ENCODE measurements at places on chromosomes 6 and 20. TPM values are rescaled to one million over a fixed set of nuclear protein-coding genes. Genes with fewer than 3 reads are reported as not detected.

The LST1 gene
- total RNA-seq, result not detected

The TNFRSF6B gene
- total RNA-seq, result 0.39 TPM

The STMND1 gene
- not detected for total RNA-seq

The ME1 gene
- 9.0 TPM for total RNA-seq

The GTSF1L gene
- not detected for total RNA-seq

The CST4 gene
- not detected for total RNA-seq

The CD24 gene
- 150 TPM for total RNA-seq

The BTNL2 gene
- total RNA-seq, result not detected

The OPRM1 gene
- not detected for total RNA-seq
